Heart right ventricle (tissue), 16 donors: ENCODE measurements at places on chromosomes 11 and 22. TPM values are rescaled to one million over a fixed set of nuclear protein-coding genes. Genes with fewer than 3 reads are reported as not detected.
A peak's percentile ranks its signal among the peaks of the same experiment; 100 is the strongest.

The NCF4 gene
- 2.7 TPM for total RNA-seq

The APOL4 gene
- total RNA-seq: 22.6 TPM

- H3K36me3 ChIP-seq: no peaks in the 10 kb centered on the region
- no peak for DNase-seq
- H3K27me3 ChIP-seq: no peaks in the 10 kb centered on the region
- H3K4me1 ChIP-seq: peaks cover 4% of the 10 kb centered on the region
- H3K27ac ChIP-seq: no peak overlapping the region
These were observed 11.0 kb upstream of the PTPRJ start for GRCh38 chr11:47969401-47969800.

- no peak overlapping the region for H3K27ac ChIP-seq
- H3K36me3 ChIP-seq: no peaks in the 10 kb centered on the region
- peaks cover 21% of the 10 kb centered on the region for H3K4me1 ChIP-seq
- no peak overlapping the region for H3K4me3 ChIP-seq
- no peak for DNase-seq
These were observed 38.0 kb upstream of the ETS1 start for GRCh38 chr11:128625326-128625725.

DNA sequence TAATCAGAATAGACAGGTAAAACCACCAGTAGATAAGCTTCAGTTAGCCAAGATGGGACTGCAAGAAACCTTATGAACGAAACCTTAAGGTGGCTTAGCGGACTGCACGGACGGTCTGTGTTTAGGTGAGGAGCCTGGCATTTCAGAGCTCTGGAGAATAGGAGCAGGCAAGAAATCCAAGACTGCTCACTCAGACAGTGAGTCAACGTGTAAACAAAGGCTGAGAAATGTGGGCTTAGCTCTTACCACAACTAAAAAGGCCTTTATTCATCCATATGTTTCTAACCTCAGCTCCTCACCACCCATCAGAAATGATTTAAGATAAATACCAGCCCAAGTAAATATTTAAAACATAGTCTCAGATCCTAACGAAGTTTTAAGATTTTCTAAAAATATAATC is 657.7 kb downstream of the OPCML start:
- H3K36me3 ChIP-seq: no peaks in the 10 kb centered on the region
- DNase-seq: no peak
- no peak overlapping the region for H3K27ac ChIP-seq
- H3K4me1 ChIP-seq: no peaks in the 10 kb centered on the region

GRCh38 chr11:73384125-73384441 is 7.9 kb downstream of the RELT start:
- H3K27me3 ChIP-seq: no peaks in the 10 kb centered on the region
- H3K4me1 ChIP-seq: peaks cover 95% of the 10 kb centered on the region
- DNase-seq: no peak
- peaks cover 14% of the 10 kb centered on the region for H3K36me3 ChIP-seq
- H3K27ac ChIP-seq: peak overlapping the region; percentile 73

GRCh38 chr22:36595154-36595553 is 66.2 kb upstream of the EIF3D start:
- no peaks in the 10 kb centered on the region for H3K4me1 ChIP-seq
- H3K27ac ChIP-seq: no peak overlapping the region
- H3K36me3 ChIP-seq: no peaks in the 10 kb centered on the region
- no peak for DNase-seq
- H3K27me3 ChIP-seq: peaks cover 51% of the 10 kb centered on the region

The MYBPC3 gene
- 1,982 TPM for total RNA-seq

DNA sequence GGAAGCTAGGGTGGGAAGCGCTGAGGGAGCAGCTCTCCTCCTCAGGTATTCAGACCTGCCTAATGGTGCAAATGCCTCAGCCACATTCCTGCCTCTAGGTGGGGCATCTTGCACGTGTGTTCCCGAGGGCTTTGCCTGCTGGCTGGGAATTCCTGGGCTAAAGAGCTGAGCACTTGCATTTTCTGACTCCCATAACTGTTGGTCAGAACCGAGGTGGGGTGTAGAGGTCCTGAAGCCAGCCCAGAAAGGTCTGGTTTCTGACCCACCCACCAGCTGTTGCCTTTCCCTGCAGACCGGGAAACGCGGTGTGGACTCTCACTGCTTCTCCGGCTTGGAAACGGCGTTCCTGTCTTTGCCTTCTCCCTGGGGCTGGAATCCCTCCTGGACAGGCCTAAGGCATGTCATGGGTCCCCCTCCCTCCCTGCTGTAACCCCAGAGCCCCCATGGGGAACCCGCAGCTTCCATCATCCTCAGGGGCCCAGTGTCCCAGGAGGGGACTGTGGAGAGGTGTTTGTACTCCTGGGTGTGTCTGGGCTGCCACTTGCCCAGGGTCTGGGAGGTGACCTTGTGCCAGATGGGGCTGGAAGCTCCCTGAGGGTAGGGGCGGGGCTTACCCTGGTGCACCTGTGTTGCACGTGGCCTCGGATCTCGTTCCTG is 24.0 kb upstream of the SMIM38 start:
- H3K36me3 ChIP-seq: no peaks in the 10 kb centered on the region
- DNase-seq: peak; percentile 76
- peak overlapping the region; percentile 45 for H3K27ac ChIP-seq
- H3K27me3 ChIP-seq: no peaks in the 10 kb centered on the region

The USP28 gene
- 154 TPM for total RNA-seq

GRCh38 chr11:33899400-33900037 is 7.6 kb upstream of the LMO2 start:
- H3K4me3 ChIP-seq: no peak overlapping the region
- H3K27me3 ChIP-seq: no peaks in the 10 kb centered on the region
- H3K27ac ChIP-seq: peak overlapping the region; percentile 11
- H3K4me1 ChIP-seq: peaks cover 45% of the 10 kb centered on the region
- H3K36me3 ChIP-seq: no peaks in the 10 kb centered on the region

DNA sequence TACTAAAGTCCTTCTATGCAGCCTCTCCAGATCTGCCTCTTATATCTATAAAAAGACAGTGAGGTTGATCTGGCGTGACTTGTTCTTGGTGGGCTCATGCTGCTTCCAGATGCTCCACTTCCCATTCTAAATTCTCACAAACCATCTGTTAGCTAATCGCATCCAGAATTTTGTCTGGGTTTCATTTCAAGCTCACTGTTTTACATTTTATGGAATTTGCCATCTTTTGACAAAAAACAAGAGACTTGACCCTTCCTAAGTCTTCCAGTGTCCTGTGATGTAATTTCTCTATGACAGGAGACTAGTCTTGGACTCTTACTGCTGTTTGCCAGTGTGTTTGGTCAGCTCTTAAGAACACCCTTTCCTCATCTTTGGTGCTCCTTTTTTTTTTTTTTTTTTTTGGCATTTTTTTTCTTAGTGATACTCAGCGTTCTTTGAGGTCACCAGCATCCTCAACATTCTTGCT is 23.0 kb downstream of the CRKL start:
- no peaks in the 10 kb centered on the region for H3K27me3 ChIP-seq
- no peaks in the 10 kb centered on the region for H3K36me3 ChIP-seq
- H3K4me3 ChIP-seq: no peak overlapping the region
- DNase-seq: no peak

- H3K4me3 ChIP-seq: no peak overlapping the region
- H3K36me3 ChIP-seq: no peaks in the 10 kb centered on the region
- no peak overlapping the region for H3K27ac ChIP-seq
- no peaks in the 10 kb centered on the region for H3K27me3 ChIP-seq
These were observed 185.8 kb upstream of the POU2AF2 start for GRCh38 chr11:111059726-111060125.

- no peak for DNase-seq
- H3K4me1 ChIP-seq: no peaks in the 10 kb centered on the region
- H3K27ac ChIP-seq: no peak overlapping the region
- no peaks in the 10 kb centered on the region for H3K27me3 ChIP-seq
- H3K4me3 ChIP-seq: no peak overlapping the region
These were observed 42.9 kb downstream of the PRDM10 start for GRCh38 chr11:129959687-129960086.

The SLC5A1 gene
- total RNA-seq: 127 TPM

The CBLIF gene
- not detected for total RNA-seq

GRCh38 chr11:45085646-45086501 is 60.6 kb upstream of the PRDM11 start:
- no peak for DNase-seq
- H3K4me1 ChIP-seq: peaks cover 23% of the 10 kb centered on the region
- no peaks in the 10 kb centered on the region for H3K36me3 ChIP-seq
- H3K4me3 ChIP-seq: no peak overlapping the region
- H3K27ac ChIP-seq: no peak overlapping the region
- no peaks in the 10 kb centered on the region for H3K27me3 ChIP-seq
